Stimulated activated CD4-positive, alpha-beta T cell treated with anti-CD3 and anti-CD28 coated beads, Interleukin-15, amount 100 ng/mL, for 48 hours (primary cell): ENCODE measurements at places on chromosomes 1 and 21.

DNA sequence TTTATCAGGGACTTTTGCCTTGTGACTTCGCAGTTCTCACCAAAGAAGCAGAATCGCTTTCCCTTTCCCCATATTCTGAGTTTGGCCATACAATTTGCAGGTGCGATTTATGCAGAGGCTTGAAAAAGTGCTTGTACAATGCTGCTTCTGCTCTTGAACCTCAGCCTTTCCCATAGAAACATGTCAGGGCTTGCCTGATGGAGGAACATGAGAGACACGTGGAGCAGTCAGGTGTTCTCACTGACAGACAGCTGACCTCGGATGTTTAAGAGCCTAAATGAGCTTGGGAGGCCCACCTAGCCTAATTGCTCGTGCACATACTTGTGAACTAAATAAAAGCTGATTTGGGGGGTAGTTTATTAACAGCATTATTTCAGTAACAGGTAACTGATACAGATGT, 290.0 kb downstream of the S1PR1 start:
- DNase-seq = no peak

GRCh38 chr1:232221802-232222499, 408.0 kb downstream of the SIPA1L2 start:
- no peak for DNase-seq

DNA sequence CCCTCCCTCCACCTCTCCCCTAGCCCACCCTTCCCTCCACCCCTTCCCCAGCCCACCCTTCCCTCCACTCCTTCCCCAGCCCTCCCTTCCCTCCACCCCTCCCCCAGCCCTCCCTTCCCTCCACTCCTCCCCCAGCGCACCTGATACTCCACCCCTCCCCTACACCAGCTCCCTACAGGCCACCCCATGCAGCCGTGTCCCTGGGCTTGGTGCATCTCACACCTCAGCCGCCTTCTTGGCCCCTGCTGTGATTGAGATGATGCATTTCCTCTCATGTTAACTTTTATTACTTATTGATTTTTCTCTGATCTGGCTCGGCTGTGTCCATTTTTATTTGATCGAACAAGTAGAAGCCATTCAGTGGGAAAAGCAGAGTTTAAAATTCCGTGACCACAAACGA, 243.8 kb downstream of the MATN1 start:
- DNase-seq = no peak

DNA sequence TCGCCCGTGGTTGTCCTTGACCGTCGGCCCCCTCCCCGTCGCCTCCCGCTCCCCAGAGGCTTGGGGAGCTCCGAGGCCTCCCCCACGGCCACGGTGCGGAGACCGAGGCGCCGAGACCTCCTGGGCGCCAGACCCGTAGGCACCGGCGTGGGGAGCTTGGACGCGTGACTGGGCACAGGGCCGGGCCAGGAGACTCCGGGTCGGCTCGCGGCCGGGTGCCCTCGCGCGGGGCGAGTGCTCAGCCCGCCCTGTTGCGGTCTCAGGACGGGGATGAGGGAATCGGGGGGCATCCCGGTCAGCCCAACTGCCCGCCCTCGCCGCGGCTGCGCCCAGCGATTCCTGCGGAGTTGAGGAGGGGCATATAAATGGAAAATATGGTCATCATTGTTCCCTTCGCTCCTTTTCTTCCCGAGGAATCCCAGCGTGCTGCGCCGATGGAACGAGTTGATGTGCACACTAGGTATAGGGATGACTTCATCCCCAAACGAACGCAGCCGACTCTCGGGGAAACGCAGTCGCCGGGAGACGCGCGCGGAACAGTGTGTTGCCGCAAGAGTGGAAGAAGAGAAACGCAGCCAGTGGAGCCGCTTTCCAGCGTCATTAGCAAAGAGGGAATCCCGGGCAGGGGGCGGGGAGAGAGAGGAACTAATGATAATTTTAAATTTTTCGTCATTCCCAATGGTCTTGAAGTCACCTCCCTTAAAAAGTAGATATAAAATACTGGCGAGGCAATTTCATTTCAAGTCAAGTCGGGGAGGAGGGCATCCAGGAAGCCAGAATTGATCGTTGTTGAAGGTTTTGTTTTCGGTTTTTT, 747 bp upstream of the ENAH start:
- peak; percentile 11 for DNase-seq

DNA sequence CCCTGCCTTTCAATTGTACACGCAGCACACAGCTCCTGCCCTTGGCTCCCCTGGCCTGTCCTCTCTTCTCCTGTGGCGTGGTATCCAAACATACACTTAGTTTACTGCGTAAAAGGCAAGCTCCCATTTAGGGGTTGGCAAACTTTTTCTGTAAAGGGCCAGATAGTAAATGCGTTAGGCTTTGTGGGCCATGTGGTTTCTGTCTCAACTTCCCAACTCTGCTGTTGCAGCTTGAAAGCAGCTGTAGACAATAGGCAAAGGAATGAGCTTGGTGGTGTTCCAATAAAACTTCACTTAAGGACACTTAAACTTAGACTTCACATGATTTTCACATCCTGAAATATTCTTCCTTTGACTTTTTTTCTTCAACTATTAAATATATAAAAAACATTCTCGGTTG, 63.3 kb downstream of the RHOU start:
- DNase-seq = no peak

DNA sequence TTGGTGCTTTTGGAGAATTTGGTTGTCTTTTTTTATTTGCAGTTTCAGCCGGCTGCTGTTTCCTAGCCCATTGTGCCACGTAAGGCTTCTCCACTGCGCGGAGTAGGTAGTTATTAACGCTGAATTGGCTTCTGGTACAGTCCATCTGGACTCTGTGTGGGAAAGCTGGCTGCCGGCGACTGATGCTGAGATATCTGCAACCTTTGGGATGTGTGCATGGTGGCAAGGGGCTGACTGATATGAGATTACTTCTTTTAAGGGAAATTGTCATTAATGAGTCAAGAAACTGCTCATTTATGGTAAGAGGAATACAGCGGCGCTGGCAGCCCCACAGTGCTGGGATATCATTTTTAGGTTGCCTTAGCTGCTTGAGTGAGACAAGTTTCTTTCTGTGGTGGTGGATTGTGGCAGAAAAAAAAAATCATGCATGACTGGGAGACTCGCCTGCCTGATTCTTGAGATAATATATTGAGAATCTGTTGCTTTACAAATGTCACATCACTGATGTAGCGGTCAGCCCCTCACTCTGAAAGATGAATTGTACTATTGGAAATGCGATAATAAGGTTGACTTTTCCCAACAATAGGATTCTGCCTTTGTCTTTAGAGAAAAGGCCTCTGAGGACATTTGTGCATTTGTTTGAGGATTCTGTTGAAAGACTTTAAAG, 2.5 kb upstream of the ELAVL4 start:
- no peak for DNase-seq

DNA sequence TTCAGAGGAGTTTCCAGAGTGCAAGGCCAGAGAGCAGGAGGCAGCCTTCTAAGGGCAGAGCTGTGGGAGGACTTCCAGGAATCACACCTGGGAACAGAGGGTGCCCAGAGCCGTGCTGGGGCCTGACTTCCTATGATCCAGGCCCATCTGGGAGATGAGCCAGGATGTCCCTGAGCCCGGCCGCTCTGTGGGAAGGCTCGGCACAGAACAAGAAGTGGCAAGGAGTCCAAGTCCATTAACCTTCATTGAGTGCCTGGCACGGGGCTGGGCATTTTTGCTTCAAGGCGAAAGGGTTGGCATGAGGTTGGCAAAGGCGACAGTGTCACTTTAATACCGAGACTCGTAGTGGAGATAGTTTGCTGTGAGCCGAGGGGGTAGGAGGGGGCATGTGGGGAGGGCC, 18.2 kb downstream of the TMEM201 start:
- DNase-seq = no peak

DNA sequence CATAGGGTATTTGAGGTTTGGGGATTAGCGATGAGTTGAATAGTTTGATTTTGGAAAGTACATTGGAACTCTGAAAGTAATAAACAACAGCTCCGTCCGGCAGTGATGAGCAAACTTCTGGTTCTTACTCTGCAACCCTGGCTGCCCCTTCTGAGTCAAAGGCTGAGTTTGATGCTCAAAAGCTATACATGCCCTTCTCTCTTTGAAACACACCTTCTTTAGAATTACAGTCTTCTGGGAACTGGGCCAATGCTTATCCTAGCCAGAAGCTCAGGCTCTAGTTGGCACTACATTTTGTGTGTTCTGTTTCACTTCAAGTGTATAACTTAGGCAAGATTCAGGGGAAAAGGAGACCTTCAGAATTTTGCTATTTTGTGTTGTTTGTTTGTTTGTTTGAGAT, 9.3 kb downstream of the AHCYL1 start:
- no peak for DNase-seq

DNA sequence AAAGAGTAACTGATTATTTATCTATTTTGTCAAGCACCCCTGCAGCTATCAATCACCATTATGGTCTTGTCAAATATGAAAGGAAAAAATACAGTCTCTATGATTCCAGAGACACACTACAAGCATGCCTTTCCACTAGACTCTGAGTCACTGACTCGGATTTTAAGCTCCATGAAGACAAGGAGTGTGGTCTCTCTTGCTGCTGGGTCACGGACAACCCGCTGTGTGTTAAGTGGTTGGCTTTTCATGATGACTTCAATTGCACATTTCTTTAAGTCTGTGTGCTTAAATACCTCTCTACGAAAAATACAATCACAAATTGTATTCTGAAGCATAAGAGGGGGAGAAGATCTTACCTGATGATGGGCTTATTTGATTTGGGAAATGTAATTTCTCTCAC, 14.0 kb upstream of the GNG4 start:
- no peak for DNase-seq

DNA sequence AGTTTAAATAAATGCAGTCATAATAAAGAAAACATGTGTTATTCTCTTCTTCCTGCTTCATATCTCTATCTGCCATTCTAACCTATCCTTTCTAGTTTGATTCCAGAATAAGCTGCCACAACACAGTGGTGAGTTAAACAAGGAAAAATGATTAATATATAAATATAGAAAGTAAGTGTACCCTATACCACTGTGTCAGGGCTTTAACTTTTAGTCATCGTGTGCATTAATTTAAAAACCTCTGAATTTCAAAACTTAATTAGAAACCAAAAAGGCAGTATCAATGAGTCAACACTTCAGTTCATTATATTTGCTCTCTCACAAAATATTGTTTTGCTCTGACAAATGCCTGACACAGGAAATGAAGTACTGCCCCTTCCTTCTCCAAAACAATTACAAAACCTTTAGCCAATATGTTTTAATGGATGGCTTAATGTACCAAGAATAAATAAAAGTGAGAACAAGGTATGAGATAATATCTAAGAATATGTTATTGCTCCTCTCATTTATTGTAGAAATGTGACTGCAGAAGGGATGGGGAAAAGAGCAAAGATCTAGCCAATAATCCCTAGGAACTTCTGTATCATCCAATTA, 634.8 kb downstream of the KCNT2 start:
- no peak for DNase-seq

DNA sequence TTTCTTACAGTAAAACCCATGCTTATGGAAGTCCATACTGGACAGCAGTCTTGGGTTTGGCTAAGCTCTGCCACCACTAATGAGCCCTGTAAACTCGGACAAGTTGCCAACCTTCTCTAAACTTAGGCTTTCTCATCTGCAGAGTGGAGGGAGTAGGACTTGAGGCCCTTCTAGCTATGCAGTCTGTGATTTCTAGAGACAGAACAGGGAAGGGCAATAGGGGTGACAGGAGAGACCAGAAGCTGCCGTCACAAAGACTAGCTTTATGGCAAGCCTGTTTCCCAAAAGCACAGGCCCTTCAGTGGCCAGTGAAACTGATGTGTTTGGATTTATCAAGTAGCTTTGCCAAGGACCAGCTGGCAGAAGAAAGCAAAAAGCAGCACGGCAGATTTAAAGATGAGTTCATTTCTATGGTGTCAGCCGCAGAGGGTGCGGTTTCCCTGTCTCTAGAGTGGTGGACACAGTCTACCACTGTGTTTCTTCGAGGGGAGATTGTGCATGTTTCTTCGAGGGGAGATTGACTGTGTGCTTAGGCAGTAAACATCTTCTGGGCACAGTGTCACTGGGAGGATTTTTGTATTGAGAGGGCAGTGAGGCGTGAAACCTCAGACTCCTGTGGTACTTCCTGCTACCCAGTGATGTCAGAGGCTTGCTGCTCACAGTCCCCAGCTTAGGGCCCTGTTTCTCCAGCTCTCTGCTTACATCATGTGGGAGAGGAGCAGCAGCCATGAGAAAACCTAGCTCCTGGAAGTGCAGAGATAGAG, 119.0 kb downstream of the ROR1 start:
- no peak for DNase-seq

DNA sequence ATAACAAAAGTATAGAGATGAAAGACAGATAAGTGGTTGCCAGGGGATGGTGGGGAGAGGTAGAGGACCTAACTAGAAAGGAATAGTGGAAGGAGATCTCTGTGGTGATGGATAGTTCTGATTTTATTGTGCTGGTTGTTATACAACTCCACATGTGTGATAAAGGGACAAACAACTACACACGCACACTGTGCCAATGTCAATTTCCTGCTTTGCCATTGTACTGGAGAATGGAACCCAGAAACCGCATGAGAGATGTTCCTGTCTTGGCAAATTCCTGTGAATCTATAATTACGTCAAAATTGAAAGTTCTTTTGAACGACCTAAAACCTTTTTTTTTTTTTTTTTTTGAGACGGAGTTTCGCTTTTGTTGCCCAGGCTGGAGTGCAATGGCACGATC, 11.0 kb downstream of the TNFRSF9 start:
- DNase-seq = no peak

GRCh38 chr1:54428837-54429518, 22.8 kb upstream of the SSBP3 start:
- no peak for DNase-seq

- DNase-seq = no peak
These were observed 103.5 kb downstream of the SIK1 start for GRCh38 chr21:43323244-43324005.

- no peak for DNase-seq
These were observed 187.0 kb upstream of the HP1BP3 start for GRCh38 chr1:20974069-20974468.

DNA sequence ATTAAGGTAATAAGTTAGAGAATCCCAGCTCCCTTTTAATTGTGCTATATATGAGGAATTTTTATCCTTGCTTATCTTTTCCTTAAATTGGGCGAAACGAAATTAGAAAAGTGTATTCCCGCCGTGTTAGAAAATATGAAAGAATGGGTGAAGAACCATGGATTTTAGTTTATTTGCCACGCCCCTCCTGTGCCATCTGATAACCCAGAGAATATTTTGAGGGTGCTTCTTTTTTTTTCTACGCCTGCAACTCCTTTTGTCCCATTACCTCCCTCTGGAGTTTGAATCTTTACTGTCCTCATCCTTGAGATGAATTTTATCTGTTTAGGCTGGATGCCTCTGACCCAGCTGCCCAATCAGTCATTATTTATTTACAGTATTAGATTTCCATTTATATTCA, 1.6 kb downstream of the TLCD4 start:
- DNase-seq = no peak

DNA sequence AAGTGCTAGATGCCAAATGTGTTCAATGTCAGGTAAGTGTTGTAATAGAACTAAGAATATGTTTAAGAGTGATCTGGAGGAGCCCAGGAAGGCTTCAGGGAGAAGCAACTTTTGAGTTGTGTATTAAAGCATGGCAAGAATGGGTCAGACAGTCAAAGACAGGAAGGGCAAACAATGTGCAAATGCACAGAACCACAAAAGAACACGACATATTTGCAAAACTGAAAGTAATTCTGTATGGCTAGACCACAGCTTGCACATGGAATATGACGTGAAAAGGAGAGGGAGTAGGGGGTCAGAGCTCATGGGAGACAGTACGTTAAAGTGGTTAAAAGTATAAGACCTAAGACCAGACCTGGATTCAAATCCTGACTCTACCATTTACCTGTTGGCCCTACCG, 7.1 kb upstream of the SORT1 start:
- no peak for DNase-seq
